ENCODE measurements at places on chromosomes 3 and 15.

DNA sequence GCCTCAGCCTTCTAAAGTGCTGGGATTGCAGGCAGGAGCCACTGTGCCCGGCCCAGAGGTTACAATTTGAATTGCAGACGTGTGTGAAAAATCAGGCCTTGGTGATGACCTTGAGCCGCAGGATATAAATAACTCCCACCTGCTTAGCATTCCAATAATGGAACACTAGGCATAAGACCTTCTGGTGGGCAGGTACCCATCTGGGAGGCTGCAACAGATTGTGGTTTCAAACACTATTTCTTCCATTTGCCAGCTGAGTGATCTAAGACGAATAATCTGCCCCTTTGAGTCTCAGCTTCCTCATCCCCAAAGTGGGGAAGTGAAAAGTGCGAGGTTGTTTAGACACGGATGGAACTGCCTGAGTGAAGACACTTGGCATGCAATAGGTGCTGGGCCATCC, 47.7 kb upstream of the HERC1 start:
- no peak for DNase-seq

DNA sequence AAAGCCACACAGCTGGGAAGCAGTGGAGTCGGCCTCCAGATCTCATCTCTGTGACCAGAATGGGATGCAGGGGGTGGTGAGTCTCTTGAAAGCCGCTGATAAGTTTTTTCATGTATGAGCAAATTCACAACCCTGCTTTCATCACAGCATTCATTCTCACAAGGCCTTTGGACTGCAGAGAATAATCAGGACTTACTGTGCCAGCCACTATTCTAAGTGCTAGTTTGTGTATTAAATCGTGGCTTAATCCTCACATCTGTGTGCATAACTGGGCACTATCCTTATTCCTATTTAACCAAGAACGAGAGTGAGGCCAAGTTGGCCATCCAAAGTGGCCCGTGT, 64.2 kb upstream of the POLG start:
- no peak for DNase-seq

GRCh38 chr15:51279391-51279790, 59.0 kb downstream of the CYP19A1 start:
- no peak for DNase-seq

DNA sequence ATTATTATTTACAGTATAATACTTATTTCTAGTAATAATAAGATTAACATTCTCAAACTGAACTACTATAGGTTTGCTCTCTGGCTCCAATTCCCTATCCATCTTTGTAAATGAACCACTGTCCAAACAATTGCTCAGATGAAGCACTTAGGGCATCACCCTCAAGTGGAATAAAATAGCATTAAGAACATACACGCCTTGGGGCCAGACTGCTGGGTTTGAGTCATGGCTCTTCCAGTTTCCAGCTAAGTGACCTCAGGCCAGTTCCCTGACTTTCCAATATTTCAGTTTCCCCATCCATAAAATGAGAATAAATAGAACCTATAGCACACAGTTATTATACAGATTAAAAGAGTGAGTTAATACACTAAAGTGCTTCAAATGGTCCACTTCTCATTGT, 507.2 kb downstream of the MAGI1 start:
- no peak for DNase-seq

- DNase-seq = no peak
Measured at GRCh38 chr3:129291236-129291886, 12.7 kb downstream of the HMCES start.

DNA sequence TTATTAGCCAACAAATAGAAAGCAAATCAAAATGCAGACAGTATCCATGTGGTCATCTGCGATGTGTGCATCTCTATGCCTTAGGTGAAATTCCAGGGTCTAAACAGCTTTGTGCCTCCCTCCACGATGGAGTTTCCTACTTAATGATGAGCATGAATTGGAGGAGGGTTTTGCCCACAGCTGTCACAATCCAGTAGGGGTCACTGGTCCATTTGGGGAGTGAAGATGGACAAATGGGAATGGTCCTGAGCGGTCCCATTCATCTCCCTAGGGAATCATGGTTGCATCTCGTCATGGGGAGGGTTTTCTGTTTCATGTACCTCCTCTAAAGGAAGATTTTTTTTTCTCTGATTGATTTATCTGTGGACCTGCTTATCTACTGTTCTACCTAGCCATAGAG, 358.0 kb downstream of the PTPRG start:
- no peak for DNase-seq

GRCh38 chr15:41241221-41241964, 10.3 kb downstream of the CHP1 start:
- DNase-seq = no peak

DNA sequence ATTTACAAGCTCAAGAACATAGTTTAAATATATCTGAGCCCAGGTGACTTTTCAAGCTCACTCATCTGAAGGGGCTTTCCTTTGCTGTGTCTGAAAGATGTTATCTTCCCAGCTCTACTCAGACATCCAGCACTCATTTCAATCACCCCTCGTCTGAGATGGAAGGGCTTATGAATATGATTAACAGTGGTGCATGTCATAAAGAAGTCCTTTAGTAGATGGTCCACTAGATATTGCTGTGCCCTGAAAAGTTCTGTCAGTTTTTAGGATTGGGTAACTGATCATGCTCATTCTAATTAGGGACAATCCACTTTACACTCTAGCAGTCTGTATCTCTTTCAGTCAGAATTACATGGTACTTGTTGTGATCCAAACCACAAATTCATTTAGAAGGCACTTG, 28.3 kb downstream of the RETNLB start:
- no peak for DNase-seq

GRCh38 chr3:9067352-9067975, 104.2 kb upstream of the RAD18 start:
- peak; percentile 8 for DNase-seq

- DNase-seq = no peak
Measured at GRCh38 chr3:108202834-108203233, 19.4 kb downstream of the IFT57 start.

GRCh38 chr15:95565690-95566089, 764.8 kb upstream of the NR2F2 start:
- DNase-seq = no peak

GRCh38 chr3:150146991-150147761, 176.5 kb upstream of the PFN2 start:
- no peak for DNase-seq

DNA sequence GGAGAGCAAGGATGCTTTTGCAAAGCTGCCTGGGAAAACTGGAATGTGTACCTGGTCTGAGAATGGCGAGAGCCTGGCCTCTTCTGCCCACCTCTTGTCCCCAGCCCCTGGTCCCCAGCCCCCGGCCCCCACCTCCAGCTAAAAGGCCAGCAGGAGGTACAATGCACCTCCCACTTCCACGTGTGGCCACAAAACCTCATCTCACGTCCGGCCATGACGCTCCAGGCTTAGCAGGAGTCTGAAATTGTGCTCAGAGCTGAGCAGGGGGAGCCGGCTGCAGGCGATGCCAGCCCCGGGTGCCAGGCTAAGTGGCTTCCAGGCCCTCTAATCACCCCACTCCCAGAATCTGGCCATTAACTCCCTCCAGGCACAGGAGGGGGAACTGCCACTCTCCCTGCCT, 83.1 kb upstream of the PRR20G start:
- no peak for DNase-seq

GRCh38 chr3:187403768-187404288, 35.6 kb downstream of the RTP4 start:
- peak; percentile 45 for DNase-seq

DNA sequence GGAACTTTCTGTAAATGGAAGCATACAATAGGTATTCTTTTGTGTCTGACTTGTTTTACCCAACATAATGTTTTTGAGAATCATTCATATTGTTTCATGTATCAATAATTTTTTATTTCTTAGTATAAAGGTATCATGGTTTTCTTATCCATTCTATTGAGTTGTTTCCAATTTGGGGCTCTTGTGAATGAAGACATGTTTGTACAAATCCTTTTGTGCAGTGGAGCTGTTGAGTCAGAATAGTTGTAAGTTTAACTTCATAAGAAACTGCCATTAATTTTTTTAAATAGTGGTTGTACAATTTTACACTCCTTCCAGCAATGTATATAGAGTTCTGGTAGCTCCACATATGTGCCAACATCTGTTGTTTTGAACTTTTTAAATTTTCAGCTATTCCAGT, 59.2 kb upstream of the THSD4 start:
- no peak for DNase-seq

- DNase-seq = no peak
Measured at GRCh38 chr3:12809435-12809834, 13.0 kb downstream of the CAND2 start.

GRCh38 chr3:51434746-51435327, 43.8 kb downstream of the RBM15B start:
- DNase-seq = peak; percentile 4

DNA sequence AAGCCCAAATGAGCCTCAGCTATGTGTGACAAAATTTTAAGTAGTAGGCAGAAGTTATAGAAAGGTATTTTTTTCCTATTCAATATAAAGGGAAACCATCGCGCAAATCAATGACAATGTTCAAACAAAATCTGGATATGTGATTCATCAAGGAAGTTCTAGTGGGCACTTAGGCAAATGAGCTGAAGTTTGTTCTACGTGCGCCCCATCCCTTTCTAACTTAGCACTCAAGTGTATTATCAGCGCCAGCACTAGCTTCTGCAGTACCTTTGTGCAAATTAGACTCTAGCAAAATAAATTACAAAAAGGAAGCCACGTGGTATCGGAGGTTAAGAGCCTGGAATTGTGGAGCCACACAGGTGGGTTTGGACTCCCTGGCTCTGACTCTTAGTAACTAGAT, 91.1 kb downstream of the TBL1XR1 start:
- no peak for DNase-seq

- DNase-seq = no peak
Measured at GRCh38 chr3:78913711-78914110, 854.1 kb downstream of the ROBO1 start.

DNA sequence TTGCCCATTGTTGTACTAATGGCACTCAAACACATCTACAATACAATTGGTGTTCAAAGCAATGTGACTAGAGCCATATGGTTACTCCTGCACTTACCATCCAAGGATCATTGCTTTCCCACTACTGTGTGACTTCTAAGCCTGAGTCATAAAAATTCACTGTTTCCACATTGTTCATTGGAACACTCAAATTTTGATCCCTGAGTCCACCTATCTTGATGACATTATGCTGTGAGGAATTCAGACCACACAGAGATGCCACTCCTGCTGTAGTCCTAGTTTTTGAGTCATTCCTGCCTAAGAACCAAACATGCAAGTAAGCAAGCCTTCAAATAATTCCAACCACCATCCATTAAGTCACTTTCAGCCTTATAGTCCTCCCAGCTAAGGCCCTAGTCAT, 176.2 kb downstream of the EFHB start:
- no peak for DNase-seq

DNA sequence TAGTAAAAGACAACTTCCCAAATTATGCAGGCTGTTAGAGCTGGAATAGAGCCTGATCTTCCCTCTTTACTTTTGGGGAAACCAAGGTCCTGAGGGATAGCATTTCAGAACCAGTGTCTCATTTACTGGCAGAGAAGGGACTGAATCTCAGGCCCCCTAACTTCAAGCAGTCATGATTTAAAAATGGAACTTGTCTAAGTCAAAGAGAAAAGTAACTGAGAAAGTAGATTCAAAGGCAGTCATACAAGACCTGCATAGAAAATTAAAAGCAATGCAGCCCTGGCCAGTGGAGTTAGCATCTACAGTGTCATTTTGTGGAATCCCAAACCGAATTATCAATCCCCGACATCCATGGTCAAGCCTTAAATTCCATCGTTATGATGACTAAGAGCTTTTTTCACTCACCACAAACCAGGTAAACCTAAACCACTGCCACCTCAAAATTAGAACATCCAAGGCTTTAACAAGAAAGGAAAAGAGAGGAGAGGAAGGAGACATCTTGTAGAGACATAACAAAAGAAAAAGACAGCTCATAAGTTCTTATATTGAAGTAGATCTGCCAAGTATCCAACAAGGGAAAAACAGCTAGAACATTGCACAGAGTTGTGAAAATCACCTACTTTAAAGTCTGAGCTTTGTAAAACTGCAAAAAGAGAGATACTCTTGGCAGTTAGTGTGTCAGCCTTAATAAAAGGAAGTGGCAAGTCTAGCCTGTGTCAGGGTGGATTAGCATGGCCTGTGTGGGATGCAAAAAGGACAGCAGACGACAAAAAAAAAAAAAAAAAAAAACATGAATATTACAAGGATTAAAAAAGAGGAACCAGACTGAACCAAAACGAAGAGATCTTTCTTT, 54.1 kb upstream of the CCR2 start:
- no peak for DNase-seq

GRCh38 chr3:69353088-69353478, 32.8 kb downstream of the FRMD4B start:
- no peak for DNase-seq

DNA sequence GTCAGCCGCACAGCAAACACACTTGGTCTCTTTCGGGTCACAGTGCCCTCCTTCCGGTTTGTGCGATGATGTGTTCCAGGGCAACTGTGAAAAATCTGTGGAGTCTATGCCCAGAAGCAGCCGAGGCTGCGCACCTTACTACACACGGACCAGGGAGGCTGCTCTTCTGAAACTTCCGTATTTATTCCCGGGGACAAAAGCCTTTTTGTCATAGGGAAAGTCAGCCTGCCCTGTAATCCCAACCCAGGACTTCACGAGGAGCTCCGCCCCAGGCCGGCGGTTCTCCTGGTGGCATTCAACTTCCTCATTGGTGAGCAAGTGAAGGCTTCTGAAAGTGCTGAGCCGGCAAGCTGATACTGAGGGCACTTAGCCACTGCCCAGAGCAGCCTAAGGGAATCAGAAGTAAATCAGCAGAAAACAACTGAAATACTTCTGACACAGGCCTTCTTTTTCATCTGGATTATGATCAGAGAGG, 126.5 kb downstream of the FMN1 start:
- DNase-seq = no peak

DNA sequence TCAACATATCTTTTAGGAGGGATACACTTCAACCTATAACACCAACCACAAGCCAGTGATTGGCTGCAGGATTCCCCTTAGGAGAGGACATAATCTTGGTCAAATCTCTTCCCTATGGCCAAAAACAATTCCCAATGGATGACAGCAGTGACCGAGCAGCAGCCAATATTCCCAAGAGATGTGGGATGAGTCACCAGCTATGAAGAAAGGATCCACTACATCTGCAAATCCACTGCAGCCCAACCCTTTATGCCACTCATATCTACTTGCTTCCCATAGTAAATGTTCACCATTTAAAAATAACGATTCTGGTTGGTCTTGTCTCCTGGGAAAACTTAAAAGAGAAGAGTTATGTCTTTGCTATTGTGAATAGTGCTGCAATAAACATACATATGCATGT, 4.5 kb upstream of the IQCF5 start:
- no peak for DNase-seq

- DNase-seq = no peak
Measured at GRCh38 chr3:147881933-147882332, 472.8 kb downstream of the ZIC1 start.

DNA sequence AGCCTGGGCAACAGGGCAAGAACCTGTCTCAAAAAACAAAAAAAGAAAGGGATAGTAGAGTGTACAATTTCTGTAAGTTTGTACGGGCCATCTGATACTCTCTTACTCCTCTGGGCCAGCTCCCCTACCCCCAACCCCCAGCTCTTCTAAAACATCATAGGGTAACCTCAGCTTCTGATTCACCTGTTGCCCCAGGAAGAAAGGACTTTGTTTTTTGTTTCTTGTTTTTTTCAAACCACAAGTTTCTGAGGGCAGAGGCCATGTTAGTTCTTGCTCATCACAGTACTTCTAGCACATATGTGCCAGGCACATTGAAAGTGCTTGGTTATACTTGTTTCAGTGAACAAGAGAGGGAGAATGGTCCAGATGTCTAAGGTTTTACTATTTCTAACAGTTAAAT, 20.2 kb downstream of the ATOSA start:
- DNase-seq = no peak
